Cardiac muscle cell (in vitro differentiated cells and primary cell): ENCODE measurements at places on chromosomes 3 and 15. TPM values are rescaled to one million over a fixed set of nuclear protein-coding genes. Genes with fewer than 3 reads are reported as not detected.

GOLGA6B gene
- 0.80 TPM in 1 of 2 replicates, not detected in the other for total RNA-seq

DNA sequence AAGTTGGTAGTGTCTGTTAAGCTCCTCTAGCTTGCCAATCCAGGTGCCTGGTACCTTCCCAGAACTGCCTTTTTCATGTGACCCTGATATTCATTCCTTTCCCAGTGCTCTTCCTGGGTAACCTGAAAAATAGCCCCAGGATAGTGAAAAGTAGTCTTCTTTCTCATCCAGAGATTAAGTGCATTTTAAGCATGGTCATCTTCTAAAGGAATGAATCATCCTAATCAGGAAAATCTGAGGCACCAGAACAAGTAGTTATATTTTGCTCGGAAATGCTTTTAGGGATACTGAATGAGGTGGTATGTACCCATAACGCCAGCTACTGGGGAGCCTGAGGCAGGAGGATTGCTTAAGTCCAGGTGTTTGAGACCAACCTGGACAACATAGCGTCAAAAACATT is 23.1 kb upstream of the PDCD6IP start:
- no peak overlapping the region for H3K27ac ChIP-seq
- H3K4me3 ChIP-seq = no peak overlapping the region
- DNase-seq = no peak

SMCO1 gene
- 0.45 and 0.99 TPM in 2 replicates for total RNA-seq

DNA sequence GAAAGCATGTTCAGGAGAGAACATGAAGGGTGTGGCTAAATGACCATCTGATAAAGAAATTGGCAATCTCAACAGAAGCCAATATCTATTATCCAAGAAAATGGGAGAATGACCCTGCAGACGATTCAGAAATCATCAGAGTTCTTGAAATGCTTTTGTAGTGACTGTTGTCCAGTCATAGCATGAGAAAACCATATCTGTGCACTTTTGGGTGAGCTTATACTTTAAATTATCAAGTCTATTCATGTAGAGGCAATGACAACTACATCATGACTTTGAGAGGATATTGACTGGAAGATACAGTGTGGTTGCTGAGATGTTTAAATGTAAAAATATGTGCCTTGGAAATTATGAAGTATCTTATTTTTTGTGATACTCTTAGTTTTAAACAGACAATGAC is 57.6 kb upstream of the AZI2 start:
- no peak overlapping the region for H3K4me3 ChIP-seq
- H3K36me3 ChIP-seq = no peaks in the 10 kb centered on the region
- DNase-seq = no peak

DNA sequence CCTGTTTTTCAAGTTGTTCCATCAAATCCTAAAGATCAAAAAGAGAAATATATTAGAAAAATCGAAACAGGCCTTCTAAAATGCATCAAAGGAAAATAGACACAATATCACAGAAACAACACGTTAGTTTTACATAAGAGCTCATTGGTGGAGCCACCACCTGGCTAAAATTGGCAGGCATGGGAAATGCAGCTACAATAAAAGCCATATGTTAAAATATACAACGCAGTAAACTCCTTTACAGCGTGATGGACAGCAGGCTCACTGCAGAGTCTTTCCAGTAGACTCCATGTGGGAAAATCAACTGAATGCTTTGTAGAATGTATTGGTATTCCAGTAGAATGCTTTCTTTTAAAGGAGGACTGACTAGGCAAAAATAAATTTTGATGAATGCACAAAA is 40.9 kb upstream of the MYO5C start:
- H3K4me1 ChIP-seq = peaks cover 4% of the 10 kb centered on the region
- H3K4me3 ChIP-seq = no peak overlapping the region
- no peaks in the 10 kb centered on the region for H3K36me3 ChIP-seq
- no peak for DNase-seq

DNA sequence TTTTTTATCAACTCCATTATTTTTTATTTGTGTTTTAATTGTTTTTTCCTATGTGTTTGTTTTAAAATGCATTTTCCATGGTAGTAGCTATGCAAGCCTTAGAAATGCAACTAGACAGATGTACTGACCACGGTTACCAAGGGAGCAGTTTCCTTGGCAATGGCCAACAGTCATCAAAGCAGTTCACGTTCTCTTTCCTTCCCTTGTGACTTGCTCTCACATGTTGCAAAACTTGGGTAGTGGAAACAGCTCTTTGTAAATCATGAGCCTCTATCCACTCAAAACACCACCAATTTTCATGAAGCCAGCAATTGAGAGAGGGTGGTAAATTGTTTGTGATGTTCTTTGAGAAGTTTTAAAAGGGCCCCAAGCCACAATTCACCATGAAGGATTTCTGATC is 499.4 kb upstream of the MDFIC2 start:
- no peak overlapping the region for H3K27ac ChIP-seq
- no peak overlapping the region for H3K4me3 ChIP-seq
- no peak for DNase-seq
- H3K4me1 ChIP-seq = no peaks in the 10 kb centered on the region

NT5DC2 gene
- total RNA-seq = 214 and 233 TPM in 2 replicates

- no peak overlapping the region for H3K4me3 ChIP-seq
- no peaks in the 10 kb centered on the region for H3K4me1 ChIP-seq
- DNase-seq = no peak
- no peak overlapping the region for H3K27ac ChIP-seq
- H3K36me3 ChIP-seq = no peaks in the 10 kb centered on the region
Measured at GRCh38 chr15:32152574-32152973, 122.3 kb downstream of the CHRNA7 start.

PEX5L gene
- 0.30 and 0.35 TPM in 2 replicates for total RNA-seq

DNA sequence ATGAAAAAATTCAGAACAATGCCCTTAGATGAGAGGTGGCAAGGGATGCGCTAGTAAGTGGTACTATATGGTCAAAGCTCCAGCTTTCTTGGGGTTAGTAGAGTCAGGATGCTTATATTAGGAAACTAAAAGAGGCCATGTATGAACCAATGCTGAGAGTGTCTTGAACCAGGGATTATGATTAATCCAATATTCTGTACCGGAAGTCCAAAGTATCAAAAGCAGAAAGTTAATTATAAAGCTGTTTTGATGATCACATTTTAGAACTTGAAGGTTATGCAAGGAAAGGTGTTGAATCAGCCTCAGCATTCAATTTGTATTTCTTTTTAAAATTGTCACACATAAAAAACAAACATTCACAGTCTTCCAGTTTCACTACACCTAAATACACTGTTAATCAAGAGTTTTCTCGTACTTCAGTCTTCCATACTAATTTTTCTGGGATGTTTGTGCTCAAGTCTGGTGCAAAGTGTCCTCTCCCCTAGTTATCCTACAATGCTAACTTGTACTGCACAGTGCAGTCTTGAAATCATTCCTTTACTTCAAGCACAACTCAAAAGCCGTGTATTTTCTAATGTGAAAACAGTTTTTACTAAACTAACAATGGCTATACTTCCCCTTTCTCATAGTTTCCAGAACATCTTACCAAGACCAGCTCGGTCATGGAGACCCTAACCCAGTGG is 10.7 kb upstream of the FAH start:
- no peaks in the 10 kb centered on the region for H3K27me3 ChIP-seq
- no peak overlapping the region for H3K4me3 ChIP-seq
- H3K27ac ChIP-seq = no peak overlapping the region
- DNase-seq = no peak
- H3K4me1 ChIP-seq = no peaks in the 10 kb centered on the region

CCDC39 gene
- not detected in 2 replicates for total RNA-seq

SLC35G2 gene
- 0.27 and 0.78 TPM in 2 replicates for total RNA-seq

DNA sequence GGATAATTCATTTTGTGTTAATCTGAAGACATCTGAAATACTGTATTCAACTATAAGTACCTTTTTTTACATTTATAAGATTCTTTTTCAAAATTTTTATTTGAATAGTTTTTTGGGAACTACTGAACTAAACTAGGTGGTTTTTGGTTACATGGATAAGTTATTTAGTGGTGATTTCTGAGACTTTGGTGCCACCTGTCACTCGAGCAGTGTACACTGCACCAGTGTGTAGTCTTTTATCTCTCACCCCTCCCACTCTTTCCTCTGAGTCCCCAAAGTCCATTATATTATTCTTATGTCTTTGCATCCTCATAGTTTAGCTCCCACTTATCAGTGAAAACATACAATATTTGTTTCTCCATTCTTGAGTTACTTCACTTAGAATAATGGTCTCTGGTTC is 57.6 kb downstream of the CD86 start:
- no peaks in the 10 kb centered on the region for H3K36me3 ChIP-seq
- H3K4me1 ChIP-seq = no peaks in the 10 kb centered on the region
- H3K27me3 ChIP-seq = no peaks in the 10 kb centered on the region

SPATA12 gene
- not detected in 2 replicates for total RNA-seq

- no peak overlapping the region for H3K27ac ChIP-seq
- H3K4me1 ChIP-seq = peaks cover 14% of the 10 kb centered on the region
- no peaks in the 10 kb centered on the region for H3K27me3 ChIP-seq
- H3K36me3 ChIP-seq = no peaks in the 10 kb centered on the region
- no peak overlapping the region for H3K4me3 ChIP-seq
Measured at GRCh38 chr3:156532730-156533129, 22.2 kb downstream of the SSR3 start.

DNA sequence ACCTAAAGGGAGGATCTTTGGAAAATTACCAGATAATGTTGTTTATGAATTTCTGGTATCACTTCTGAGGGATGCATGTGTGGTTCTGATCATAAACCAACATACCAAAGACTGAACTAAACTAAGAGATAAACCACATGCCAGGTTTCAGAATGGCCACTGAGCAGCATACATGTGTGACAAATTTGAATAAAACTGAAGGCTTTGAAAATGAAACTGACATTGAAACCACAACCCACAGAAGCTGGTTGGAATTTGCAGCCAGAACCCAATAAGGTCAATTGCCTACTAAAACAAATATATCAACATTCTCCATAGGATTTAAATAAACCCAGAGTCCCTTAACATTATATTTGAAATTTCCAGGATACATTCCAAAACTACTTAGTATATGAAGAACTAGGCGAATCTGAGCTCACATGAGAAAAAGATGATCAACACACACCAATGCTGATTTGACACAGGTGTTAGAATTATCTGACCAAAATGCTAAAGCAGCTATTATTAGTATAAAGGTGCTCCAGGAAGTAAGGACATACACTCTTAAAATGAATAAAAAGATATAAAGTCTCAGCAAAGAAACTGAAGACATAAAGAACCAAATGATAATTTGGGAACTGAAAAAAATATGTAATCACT is 125.0 kb downstream of the ZNF280D start:
- DNase-seq = no peak
- H3K4me1 ChIP-seq = no peaks in the 10 kb centered on the region
- H3K27ac ChIP-seq = no peak overlapping the region

DNA sequence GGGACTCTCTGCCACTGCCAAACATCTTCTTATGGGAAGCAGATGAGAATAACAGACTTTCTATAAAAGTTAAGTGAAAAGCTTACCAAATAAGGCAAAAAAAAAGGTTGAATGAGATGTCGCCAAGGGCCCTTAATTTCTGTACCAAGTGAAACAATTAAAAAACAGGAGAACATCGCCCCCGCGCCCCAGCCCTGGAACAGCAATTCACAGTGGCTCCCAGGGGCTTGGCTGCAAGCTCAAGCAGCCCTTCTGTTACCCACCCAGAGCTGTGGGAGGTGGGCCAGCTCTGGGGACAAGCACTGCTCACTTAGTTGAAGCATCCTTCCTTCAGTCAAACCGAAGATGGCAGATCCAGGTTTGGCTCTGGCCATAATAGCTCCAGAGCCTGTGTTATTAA is 208.0 kb downstream of the ERC2 start:
- H3K4me3 ChIP-seq = no peak overlapping the region
- no peaks in the 10 kb centered on the region for H3K27me3 ChIP-seq
- DNase-seq = no peak
- no peaks in the 10 kb centered on the region for H3K36me3 ChIP-seq

VGLL3 gene
- total RNA-seq = 0.04 and 0.06 TPM in 2 replicates

GRCh38 chr15:88708655-88709054 is 69.8 kb downstream of the ISG20 start:
- H3K4me1 ChIP-seq = no peaks in the 10 kb centered on the region
- H3K27me3 ChIP-seq = peaks cover 92% of the 10 kb centered on the region
- no peak overlapping the region for H3K27ac ChIP-seq
- no peak for DNase-seq
- no peaks in the 10 kb centered on the region for H3K36me3 ChIP-seq
- no peak overlapping the region for H3K4me3 ChIP-seq

GRCh38 chr15:72790302-72790910 is 6.8 kb upstream of the ADPGK start:
- no peak overlapping the region for H3K4me3 ChIP-seq
- H3K27me3 ChIP-seq = no peaks in the 10 kb centered on the region
- no peaks in the 10 kb centered on the region for H3K36me3 ChIP-seq
- no peak overlapping the region for H3K27ac ChIP-seq
- H3K4me1 ChIP-seq = no peaks in the 10 kb centered on the region
- no peak for DNase-seq

GRCh38 chr3:19229086-19229485 is 80.8 kb downstream of the KCNH8 start:
- DNase-seq = no peak
- no peaks in the 10 kb centered on the region for H3K27me3 ChIP-seq

DNA sequence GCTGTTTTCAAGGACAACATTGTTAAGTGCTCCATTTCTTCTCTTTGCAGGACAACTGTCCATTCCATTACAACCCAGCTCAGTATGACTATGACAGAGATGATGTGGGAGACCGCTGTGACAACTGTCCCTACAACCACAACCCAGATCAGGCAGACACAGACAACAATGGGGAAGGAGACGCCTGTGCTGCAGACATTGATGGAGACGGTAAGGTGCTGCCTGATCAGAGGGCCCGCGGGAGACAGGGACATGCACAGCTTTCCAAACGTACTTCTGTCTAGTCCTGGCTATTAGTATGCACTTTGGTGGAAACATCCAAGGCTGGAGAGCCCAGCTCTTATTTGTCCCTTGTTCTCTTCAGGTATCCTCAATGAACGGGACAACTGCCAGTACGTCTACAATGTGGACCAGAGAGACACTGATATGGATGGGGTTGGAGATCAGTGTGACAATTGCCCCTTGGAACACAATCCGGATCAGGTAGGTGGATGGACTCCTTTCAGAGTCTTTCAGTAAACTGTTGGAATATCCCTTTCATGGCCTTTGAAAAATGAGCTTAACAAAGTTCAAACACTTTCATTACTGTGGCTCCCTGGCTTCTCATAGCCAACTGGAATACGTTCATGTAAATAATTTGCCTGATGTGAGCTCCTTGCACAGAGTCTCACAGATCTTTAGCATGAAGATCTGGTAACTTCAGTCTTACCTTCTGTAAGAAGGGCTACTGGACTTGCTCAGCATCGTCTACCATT is 10.4 kb downstream of the THBS1 start:
- no peak overlapping the region for H3K4me3 ChIP-seq
- no peaks in the 10 kb centered on the region for H3K27me3 ChIP-seq
- no peak for DNase-seq
- H3K4me1 ChIP-seq = no peaks in the 10 kb centered on the region
- H3K36me3 ChIP-seq = peaks cover 98% of the 10 kb centered on the region

UBAP1L gene
- 3.7 and 5.1 TPM in 2 replicates for total RNA-seq

SERPINI2 gene
- 0.57 TPM in 1 of 2 replicates, not detected in the other for total RNA-seq
